ENCODE measurements at places on chromosomes 6 and 20.

GRCh38 chr6:24060982-24061754, 64.8 kb upstream of the NRSN1 start:
- DNase-seq, result no peak

DNA sequence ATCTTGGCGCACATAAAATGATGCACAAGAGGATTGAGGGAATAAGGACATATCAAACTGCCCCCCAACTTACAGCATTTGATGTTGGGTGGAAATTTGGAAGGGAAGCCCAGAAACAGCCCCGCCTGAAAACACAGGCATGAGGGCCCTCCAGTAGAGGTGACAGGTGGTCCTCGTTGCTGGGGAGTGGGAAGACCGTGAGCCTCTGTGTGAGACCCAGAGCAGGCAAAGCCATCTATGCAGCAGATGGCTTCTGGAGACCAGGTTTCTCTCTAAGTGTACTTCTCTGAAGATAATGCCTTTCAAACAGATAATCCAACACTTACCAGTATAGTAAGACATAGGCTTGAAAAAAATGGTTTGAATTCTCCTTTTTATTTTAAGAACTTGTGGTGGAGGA, 132.2 kb upstream of the INSM1 start:
- no peak for DNase-seq

- peak; percentile 28 for DNase-seq
Observed at GRCh38 chr20:58906894-58907293, 54.4 kb downstream of the GNAS start.

- no peak for DNase-seq
Observed at GRCh38 chr6:44076356-44077213, 50.7 kb downstream of the MRPL14 start.

DNA sequence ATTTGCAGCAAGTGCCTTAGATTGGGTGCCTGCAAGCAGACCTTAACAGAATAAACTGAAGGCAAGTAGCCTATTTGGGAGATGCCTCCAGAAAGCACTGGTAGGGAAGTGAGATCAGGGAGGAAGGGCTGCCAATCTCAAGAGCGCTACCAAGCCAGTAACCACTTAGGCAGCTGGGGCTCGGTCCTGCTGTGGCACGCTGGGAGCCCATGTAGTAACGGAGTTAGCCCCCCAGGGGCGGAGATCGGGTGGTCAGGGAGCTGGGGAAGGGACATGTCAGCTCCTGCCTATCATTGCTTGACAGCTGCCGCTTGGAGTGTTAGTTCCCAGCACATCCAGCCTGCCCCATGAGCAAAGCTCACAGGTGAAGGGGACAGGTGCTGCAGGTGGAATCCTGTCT, 127.0 kb downstream of the CEBPB start:
- no peak for DNase-seq

DNA sequence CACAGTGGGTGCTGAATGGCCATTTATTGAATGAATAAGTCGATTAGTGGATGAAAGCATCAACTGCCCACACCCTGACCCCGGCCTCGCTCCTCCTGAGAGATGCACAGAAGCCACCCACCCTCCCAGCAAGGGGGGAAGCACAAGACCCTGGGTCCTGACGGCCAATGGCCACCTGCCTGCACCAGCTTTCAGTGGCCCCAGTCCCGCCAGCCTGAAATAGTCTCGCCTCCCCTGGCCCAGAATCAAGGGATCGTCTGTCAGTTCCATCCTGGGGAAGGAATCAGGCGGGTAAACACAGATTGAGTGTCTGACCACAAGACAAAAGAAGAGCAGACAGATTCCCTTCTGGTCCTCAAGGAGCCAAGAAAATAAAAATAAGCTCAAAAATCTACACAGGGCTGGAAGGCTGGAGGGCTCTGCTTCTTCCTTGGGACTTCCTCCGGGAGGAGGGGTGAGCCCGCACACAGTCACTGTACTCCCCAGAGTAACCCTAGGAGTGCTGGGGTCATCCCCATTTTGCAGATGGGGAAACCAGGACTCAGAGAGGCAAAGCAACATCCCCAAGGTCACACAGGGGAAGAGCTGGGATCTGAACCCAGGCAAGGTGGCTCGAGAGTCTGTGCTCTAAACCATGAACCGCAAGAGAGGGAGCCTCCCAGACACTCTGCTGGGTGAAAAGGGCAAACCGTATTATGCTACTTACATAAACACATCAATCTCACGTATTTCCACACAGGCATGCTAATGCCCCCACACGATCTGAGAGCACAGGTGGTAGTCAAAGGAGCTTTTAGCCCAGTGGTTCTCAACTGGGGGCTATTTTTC, 7.8 kb downstream of the PREX1 start:
- no peak for DNase-seq

DNA sequence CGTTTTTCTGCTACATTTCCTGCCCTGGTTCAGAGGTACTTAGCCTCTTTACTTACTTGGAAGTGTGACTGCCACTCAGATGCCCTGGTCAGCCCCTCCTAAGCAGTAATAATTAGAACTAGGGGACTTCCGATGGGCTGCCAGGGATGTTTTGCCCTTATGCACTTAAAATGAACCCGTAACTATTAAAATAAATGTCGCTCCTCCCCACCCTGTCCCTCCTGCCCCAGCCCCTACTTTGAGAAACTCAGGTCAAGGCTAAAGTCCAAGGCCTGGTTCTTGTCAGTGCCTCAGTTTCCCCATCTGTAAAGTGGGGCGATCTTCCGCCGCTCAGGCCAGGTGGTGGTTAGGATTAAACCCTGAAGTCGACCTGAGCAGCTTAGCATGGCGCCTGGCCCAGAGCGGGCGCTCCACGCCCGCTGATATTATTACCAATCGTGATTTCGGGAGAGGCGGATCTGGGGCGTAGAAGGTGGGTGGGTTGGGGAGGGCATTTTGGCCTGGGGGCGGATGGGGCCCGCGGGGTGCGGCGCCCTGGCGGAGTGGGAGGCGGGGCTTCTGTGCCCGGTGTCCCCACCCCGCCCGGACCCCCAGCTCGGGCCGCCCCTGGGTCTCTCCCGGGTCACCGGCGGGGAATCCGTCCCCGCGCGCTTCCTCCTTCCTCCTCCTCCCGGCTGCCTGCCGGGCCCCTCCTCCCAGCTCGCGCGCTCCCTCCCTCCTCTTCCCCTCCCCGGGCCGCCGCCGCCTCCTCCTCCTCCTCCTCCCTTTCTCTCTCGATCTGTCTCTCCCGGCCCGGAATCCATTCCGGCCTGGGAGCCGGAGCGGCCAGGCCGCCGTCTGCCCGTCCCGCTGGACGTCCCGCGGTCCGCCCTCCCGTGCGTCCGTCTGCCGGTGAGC, at the start of gene SRC:
Gene SRC (plus strand): TSS at position 802 of the 897 bp plus-strand sequence. CDS start 38,014 bp downstream, outside the sequence.
- peak; percentile 46 for DNase-seq
